ENCODE measurements at places on chromosomes 16 and 17.

- no peak for DNase-seq
Measured at GRCh38 chr16:65600629-65601028, 478.8 kb upstream of the CDH11 start.

DNA sequence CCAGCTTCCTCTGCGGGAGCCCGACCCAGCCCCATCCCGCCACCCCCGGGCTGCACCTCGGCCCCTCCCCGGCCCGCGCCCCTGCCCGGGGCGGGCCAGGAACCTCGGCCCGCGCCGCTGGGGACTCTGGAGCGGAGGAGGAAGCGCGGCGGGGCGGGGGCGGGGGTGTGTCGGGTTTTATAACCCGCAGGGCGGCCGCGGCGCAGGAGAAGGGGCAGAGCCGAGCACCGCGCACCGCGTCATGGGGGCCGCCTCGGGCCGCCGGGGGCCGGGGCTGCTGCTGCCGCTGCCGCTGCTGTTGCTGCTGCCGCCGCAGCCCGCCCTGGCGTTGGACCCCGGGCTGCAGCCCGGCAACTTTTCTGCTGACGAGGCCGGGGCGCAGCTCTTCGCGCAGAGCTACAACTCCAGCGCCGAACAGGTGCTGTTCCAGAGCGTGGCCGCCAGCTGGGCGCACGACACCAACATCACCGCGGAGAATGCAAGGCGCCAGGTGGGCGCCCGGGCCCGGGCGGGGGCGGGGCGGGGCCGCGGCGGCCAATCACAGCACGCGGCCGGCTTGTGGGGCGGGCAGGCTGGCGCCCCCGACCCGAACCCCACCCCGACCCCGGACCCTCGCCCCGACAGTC is at the start of gene ACE:
TSS of gene ACE (plus strand) at position 208 of the 626 bp plus-strand sequence. CDS start at position 242, 34 bp downstream.
- DNase-seq = no peak

DNA sequence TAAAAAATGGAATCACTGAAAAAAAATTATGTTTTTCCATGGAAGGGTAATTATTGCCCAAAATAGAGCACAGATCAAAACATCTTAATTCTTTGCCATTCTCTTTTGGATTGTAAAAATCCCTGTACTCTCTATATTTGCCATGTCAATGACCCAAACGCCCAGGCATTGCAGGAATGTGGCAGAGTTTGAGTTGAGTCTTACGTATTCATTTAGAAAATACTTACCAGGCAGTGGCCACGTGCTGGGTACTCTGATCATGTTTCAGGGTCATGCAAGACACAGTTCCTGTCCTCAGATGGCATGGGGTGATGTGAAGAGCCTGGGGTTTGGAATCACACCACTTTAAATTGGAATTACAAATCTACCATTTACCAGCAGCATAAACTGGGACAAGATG is 267.7 kb downstream of the ABCC12 start:
- no peak for DNase-seq

DNA sequence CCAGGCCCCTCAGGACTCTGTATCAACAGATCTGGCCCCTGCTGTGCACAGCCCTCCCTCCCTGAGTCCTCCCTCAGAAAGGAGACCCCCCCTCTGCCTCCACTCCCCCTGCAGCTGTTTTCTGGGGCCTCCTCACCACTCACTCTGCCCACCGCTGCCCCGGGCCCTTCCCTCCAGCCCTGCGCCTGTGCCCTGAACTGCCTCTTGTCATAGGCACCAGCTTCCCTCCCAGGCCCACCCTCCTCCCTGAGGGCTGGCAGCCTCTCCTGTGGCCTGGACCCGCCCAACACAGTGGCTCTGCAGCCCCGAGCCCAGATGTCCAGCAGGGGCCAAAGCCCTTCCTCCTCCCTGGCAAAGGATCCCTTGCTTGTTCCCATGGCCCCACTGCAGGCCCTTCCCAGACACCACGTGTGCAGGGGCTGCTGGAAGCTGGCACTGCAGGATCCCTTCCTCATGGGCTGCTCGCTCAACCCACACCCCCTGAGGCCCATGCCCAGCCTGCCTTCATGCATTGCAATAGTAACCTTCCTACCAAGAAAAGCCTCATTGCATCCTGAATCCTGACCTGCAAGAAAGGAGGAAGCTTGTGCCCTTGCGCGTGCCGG is 25.8 kb downstream of the GNPTG start:
- no peak for DNase-seq

- DNase-seq = no peak
Measured at GRCh38 chr17:64783556-64784352, 121.6 kb upstream of the SMURF2 start.
